Adrenal gland (tissue), 19 donors: ENCODE measurements at places on chromosomes 3 and 15. TPM values are rescaled to one million over a fixed set of nuclear protein-coding genes. Genes with fewer than 3 reads are reported as not detected.

The AMT gene
- 18.9 TPM for polyA plus RNA-seq

The SETD5 gene
- 72.5 TPM for polyA plus RNA-seq

The GOLGA6L4 gene
- polyA plus RNA-seq = 0.92 TPM

The PFKFB4 gene
- 1.8 TPM for polyA plus RNA-seq
